ENCODE measurements at places on chromosomes 4 and X. TPM values are rescaled to one million over a fixed set of nuclear protein-coding genes. Genes with fewer than 3 reads are reported as not detected.

MTM1 gene
- polyA plus RNA-seq = 6.6 TPM

ADRA2C gene
- 21.9 TPM for polyA plus RNA-seq

SPANXN3 gene
- polyA plus RNA-seq = not detected

DNA sequence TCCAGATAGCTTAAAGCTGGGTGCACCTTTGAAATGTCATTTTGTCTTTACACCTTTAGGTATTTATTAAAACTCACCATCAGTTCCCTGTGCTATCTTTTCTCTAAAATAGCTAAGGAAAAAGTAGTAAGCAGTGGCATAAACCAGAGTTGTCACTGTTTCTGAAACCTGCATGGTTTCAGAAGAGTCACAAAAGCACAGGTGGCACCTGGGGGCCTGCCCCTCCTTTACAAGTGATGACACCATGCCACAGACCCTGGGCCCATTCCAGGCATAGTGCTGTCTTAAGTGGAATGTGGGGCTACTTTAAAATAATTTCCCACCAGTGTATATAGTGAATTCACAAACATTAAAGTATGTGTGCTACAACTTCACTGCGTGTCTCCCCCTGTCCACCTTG is 47.8 kb downstream of the DCUN1D4 start:
- H3K4me1 ChIP-seq = no peaks in the 10 kb centered on the region
- no peak for DNase-seq
- H3K36me3 ChIP-seq = peaks cover 37% of the 10 kb centered on the region

DNA sequence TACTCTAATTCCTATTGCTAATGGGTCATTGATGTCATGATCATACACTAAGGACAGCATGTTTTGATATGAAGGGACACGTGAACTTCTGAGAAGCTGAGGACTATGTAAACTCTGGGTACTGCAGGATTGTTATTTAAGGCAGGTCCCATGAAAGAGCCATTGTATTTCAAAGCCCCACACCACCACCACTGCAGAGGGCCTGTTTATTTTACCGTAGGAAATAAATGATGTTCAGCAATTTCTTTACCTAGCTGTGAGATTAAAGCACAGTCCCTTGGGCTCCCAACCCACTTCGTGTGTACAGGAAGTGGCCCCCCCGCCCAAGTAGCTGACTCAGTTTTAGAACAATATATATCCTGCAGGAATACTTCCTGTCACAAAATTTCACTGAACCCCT is 89.8 kb upstream of the ACSL4 start:
- peaks cover 2% of the 10 kb centered on the region for H3K4me1 ChIP-seq
- H3K27me3 ChIP-seq = peaks cover 5% of the 10 kb centered on the region
- no peak for DNase-seq
- H3K4me3 ChIP-seq = no peak overlapping the region
- H3K36me3 ChIP-seq = no peaks in the 10 kb centered on the region
- no peak overlapping the region for H3K27ac ChIP-seq
